Ascending aorta (tissue), 2 donors: ENCODE measurements at places on chromosomes 3 and 15. TPM values are rescaled to one million over a fixed set of nuclear protein-coding genes. Genes with fewer than 3 reads are reported as not detected.

DNA sequence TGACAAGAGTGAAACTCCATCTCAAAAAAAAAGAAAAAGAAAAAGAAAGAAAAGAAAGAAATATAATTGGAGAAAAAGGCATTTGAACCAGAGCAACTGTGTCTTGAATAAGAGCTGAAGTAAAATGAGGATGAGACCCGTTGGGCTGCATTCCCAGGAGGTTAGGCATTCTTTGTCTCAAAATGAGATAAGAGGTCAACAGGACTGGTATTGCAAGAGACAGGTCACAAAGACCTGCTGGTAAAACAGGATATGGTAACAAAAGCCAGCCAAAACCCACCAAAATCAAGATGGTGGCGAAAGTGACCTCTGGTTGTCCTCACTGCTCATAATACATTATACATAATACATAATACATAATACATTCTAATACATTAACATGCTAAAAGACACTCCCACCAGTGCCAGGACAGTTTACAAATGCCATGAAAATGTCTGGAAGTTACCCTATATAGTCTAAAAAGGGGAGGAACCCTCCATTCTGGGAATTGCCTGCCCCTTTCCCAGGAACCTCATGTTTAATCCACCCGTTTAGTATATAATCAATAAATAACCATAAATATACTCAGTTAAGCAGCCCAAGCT lies 8.6 kb upstream of the TIPIN start:
- no peak overlapping the region for H3K27ac ChIP-seq
- DNase-seq = no peak
- no peaks in the 10 kb centered on the region for H3K27me3 ChIP-seq
- no peaks in the 10 kb centered on the region for H3K4me1 ChIP-seq
- H3K36me3 ChIP-seq = no peaks in the 10 kb centered on the region

P4HTM gene
- total RNA-seq = 71.9 TPM

- no peaks in the 10 kb centered on the region for H3K36me3 ChIP-seq
- no peaks in the 10 kb centered on the region for H3K27me3 ChIP-seq
These were observed 232.7 kb upstream of the ATP10A start for GRCh38 chr15:26095710-26096330.

GRCh38 chr3:189365609-189366564 lies 194.1 kb downstream of the TPRG1 start:
- H3K4me1 ChIP-seq = no peaks in the 10 kb centered on the region
- no peaks in the 10 kb centered on the region for H3K27me3 ChIP-seq
- H3K27ac ChIP-seq = no peak overlapping the region
- no peak overlapping the region for H3K4me3 ChIP-seq
- no peaks in the 10 kb centered on the region for H3K36me3 ChIP-seq

GRCh38 chr3:197456261-197457091 lies 99.3 kb downstream of the BDH1 start:
- H3K4me1 ChIP-seq = no peaks in the 10 kb centered on the region
- H3K27me3 ChIP-seq = no peaks in the 10 kb centered on the region
- no peaks in the 10 kb centered on the region for H3K36me3 ChIP-seq
- H3K4me3 ChIP-seq = peak overlapping the region; percentile 60
- DNase-seq = peak; percentile 27
- peak overlapping the region; percentile 80 for H3K27ac ChIP-seq

NR1I2 gene
- total RNA-seq = not detected

- H3K36me3 ChIP-seq = no peaks in the 10 kb centered on the region
- no peaks in the 10 kb centered on the region for H3K27me3 ChIP-seq
- peaks cover 60% of the 10 kb centered on the region for H3K4me1 ChIP-seq
- DNase-seq = no peak
These were observed 11.1 kb downstream of the SETD5 start for GRCh38 chr3:9408546-9408945.

GRCh38 chr3:85254738-85255137 lies 295.9 kb downstream of the CADM2 start:
- H3K4me3 ChIP-seq = no peak overlapping the region
- no peak for DNase-seq
- H3K36me3 ChIP-seq = no peaks in the 10 kb centered on the region
- no peaks in the 10 kb centered on the region for H3K4me1 ChIP-seq
- H3K27ac ChIP-seq = no peak overlapping the region

DNA sequence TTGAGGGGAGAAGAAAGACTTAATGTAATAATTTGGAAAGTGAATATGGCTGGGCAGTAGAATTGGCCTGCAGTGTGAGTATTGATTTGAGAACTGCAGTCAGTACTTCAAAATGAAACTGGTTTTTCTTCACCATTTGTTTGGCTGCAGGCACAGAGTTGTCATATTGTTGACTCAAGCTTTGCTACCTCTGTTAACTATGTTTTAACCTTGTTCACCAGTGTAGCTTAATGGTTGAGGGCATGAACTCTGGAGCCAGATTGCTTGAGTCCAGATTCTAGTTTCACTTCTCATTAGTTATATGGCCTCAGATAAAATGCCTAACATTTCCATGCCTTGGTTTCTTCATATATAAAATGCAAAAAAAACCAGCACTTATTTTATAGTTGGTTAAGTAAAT lies 64.1 kb downstream of the CFAP44 start:
- H3K27me3 ChIP-seq = no peaks in the 10 kb centered on the region
- no peaks in the 10 kb centered on the region for H3K4me1 ChIP-seq
- no peak overlapping the region for H3K27ac ChIP-seq
- no peak overlapping the region for H3K4me3 ChIP-seq
- H3K36me3 ChIP-seq = peaks cover 5% of the 10 kb centered on the region

TNFAIP8L3 gene
- total RNA-seq = 2.6 TPM

GRCh38 chr3:126111126-126111551 lies 27.2 kb upstream of the SLC41A3 start:
- no peaks in the 10 kb centered on the region for H3K4me1 ChIP-seq
- peaks cover 40% of the 10 kb centered on the region for H3K36me3 ChIP-seq
- no peak overlapping the region for H3K4me3 ChIP-seq
- no peaks in the 10 kb centered on the region for H3K27me3 ChIP-seq
- DNase-seq = peak; percentile 7

GOLGA8T gene
- total RNA-seq = 1.4 TPM

DNA sequence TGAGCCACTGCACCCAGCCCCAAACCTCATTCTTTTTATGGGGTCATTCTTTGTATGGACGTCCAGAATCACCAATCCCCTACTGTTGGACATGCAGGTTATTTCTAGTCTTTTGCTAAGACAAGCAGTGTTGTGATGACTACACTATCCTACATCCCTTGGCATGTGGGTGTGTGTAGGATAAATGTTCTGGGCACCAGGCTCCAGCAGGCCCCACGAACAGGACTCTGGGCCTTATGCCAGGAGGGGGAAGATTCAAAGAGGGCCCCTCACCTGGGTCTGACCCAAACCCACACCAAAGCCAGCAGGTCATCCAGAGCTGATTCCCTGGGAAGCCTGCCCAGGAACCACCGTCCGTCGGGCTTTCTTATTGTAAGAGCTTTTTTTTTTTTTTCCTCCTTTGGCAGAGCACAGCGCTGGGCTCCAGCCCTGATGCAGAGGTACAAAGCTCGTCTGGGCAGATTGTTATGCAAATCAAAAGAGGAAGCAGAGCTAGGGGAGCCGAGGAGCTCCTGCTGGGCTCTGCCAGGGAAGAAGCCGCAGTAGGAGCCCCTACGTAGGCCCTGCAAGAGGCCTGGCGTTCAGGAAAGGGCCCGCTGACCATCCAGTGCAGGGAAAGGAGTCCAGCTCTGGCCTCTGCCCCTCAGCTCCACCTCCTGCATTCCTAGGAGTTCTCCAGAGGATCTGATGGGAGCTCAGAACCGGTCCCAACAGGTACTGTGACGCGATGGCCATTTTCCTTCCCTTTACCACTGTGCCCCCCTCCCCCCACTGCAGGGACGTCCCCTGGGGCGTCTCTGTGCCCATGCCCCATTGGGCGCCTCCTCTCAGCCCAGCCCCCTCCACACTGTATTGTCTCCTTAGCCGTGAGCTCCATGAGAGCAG lies 29.0 kb upstream of the FURIN start:
- no peak overlapping the region for H3K4me3 ChIP-seq
- no peaks in the 10 kb centered on the region for H3K36me3 ChIP-seq
- no peak for DNase-seq
- H3K4me1 ChIP-seq = no peaks in the 10 kb centered on the region

GRCh38 chr3:50211930-50212329 lies 6.9 kb downstream of the SLC38A3 start:
- no peaks in the 10 kb centered on the region for H3K4me1 ChIP-seq
- no peak overlapping the region for H3K4me3 ChIP-seq
- no peaks in the 10 kb centered on the region for H3K27me3 ChIP-seq
- DNase-seq = no peak
- H3K27ac ChIP-seq = no peak overlapping the region
- H3K36me3 ChIP-seq = no peaks in the 10 kb centered on the region

NAALADL2 gene
- 5.9 TPM for total RNA-seq

- peaks cover 7% of the 10 kb centered on the region for H3K4me1 ChIP-seq
- no peak for DNase-seq
- H3K36me3 ChIP-seq = no peaks in the 10 kb centered on the region
- no peak overlapping the region for H3K4me3 ChIP-seq
These were observed 218.2 kb upstream of the NR2E3 start for GRCh38 chr15:71592203-71592602.

DNA sequence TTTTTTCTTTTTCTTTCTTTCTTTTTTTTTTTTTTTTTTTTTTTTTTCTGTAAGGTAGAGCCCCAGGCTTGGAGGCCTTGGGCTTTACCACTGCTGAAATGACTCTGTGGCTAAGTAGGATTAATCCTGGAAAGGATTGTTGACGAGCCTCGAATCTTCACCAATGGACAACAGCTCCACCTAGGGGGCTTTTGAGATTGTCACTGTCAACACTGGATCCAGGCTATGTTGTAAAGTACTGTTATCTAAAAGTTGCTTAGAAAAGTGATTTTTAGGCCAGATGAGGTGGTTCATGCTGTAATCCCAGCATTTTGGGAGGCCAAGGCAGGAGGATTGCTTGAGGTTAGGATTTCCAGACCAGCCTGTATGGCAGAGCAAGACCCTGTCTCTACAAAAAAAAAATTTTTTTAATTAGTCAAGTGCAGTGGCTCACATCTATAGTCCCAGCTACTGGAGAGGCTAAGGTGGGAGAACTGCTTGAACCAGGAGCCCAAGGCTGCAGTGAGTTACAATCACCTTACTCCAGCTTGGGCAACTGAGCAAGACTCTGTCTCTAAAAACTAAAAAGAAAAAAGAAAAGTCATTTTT lies 41.6 kb downstream of the KLHL18 start:
- no peak overlapping the region for H3K27ac ChIP-seq
- H3K4me1 ChIP-seq = no peaks in the 10 kb centered on the region
- no peak overlapping the region for H3K4me3 ChIP-seq
- peaks cover 70% of the 10 kb centered on the region for H3K36me3 ChIP-seq

DNA sequence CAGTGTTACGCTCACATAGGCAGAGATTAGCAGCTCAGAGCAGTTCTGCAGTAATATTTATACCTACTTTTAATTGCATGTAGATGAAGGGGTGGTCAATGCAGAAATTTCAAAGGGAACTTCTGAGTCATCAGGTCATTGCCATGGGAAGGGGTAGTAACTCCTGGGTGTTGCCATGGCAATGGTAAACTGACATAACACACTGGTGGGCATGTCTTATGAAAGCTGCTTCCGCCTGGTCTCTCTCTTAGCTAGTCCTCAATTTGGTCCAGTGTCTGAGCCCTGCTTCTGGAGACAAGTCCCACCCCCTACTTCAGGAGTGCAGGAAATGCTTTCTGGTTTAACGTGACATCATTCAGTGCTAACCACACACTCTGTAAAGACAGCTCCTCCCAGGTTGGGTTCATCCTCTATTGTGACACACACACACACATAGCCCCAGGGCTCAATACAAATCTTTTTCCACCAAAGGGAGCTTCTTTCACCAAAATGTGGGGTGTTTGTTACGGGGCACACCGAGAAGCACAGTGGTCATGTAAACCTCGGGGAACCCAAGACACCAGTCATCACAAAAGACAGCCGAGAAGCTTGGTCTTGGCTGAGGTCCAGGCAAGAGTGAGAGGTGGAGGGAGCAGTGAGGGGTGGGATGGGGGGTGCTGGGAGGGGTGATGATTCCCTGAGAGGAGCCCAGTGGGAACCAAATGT lies 74.5 kb downstream of the TLE3 start:
- H3K4me3 ChIP-seq = no peak overlapping the region
- H3K27me3 ChIP-seq = no peaks in the 10 kb centered on the region
- H3K4me1 ChIP-seq = peaks cover 26% of the 10 kb centered on the region
- H3K36me3 ChIP-seq = no peaks in the 10 kb centered on the region
- DNase-seq = no peak
- H3K27ac ChIP-seq = peak overlapping the region; percentile 73

DNA sequence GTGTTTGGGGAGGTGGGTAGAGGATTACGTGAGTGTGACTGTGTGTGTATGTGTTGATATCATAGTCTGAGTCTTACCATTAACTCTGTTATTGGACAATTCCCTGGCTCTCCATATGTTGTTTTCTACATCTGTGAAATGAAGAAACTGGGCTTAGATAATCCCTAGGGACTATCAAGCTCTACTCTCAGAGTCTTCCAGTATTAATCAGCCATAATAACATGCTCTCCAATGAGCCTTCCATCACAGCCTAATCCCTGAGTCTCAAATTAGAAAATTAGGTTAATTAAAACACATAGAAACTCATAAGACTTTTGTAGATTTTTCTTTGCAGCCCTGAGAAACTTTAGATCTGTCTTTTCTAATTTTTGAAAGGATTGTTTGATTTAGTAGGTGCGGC lies 404.2 kb upstream of the RARB start:
- H3K4me1 ChIP-seq = no peaks in the 10 kb centered on the region
- no peak for DNase-seq
- H3K27me3 ChIP-seq = no peaks in the 10 kb centered on the region
- H3K36me3 ChIP-seq = no peaks in the 10 kb centered on the region

- H3K4me1 ChIP-seq = peaks cover 4% of the 10 kb centered on the region
- no peaks in the 10 kb centered on the region for H3K27me3 ChIP-seq
- DNase-seq = no peak
- H3K4me3 ChIP-seq = no peak overlapping the region
- H3K27ac ChIP-seq = no peak overlapping the region
- H3K36me3 ChIP-seq = no peaks in the 10 kb centered on the region
These were observed 103.4 kb downstream of the IGF1R start for GRCh38 chr15:98751767-98752166.

DNA sequence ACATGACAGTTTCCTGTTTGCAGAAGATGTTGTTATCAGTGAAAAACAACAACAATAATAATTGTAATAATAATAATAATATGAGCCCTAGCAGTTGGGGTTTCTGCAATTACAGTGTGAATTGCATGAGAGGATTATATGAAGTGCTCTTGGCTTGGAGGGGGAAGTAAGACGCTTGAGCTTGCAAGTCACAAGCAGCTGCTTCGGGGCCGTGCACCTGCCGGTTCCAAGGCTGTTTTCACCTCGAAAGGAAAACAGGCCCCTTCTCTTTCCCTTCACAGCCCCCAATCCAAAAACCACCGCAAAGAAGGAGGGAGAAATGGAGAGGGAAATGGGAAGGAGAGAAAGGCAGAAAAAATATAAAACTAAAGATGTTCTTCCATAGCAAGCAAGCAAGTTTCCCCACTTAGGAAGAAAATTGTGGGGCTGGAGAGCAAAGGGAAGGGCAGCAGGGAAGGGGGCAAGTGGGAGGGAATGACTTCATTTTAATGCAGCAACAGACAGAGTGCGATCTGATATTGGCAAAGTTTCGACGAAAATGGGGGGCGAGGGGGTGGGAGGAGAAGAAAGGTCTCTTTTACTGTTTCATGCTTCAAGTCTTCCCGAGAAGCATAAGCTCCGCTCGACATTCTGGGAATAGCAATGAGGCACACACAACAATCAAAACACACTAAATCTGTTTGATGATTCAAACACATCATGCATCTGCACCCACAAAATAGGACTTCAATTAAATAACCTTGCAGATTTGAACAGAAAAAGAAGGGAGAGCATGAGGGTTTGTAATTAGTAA lies 284.2 kb upstream of the ATP11B start:
- H3K36me3 ChIP-seq = no peaks in the 10 kb centered on the region
- H3K4me1 ChIP-seq = no peaks in the 10 kb centered on the region
- no peak overlapping the region for H3K4me3 ChIP-seq
- H3K27ac ChIP-seq = no peak overlapping the region
- DNase-seq = no peak

TNFSF10 gene
- total RNA-seq = 89.8 TPM

GRCh38 chr3:72210261-72210660 lies 425.3 kb upstream of the PROK2 start:
- H3K36me3 ChIP-seq = no peaks in the 10 kb centered on the region
- H3K27me3 ChIP-seq = no peaks in the 10 kb centered on the region
- no peak overlapping the region for H3K4me3 ChIP-seq
- H3K27ac ChIP-seq = no peak overlapping the region
